ENCODE measurements at places on chromosomes 12 and 14. TPM values are rescaled to one million over a fixed set of nuclear protein-coding genes. Genes with fewer than 3 reads are reported as not detected.

The SLC6A12 gene
- total RNA-seq = 0.12 TPM

The CD4 gene
- 2.2 TPM for total RNA-seq

The SLC25A47 gene
- not detected for total RNA-seq

The SPTB gene
- 0.08 TPM for total RNA-seq

The KERA gene
- not detected for total RNA-seq

The GPR65 gene
- 0.20 TPM for total RNA-seq

The MTRFR gene
- total RNA-seq = 7.7 TPM

The IL22 gene
- total RNA-seq = 0.44 TPM

The SLC2A14 gene
- total RNA-seq = not detected

The MGP gene
- 16.7 TPM for total RNA-seq

The ANG gene
- total RNA-seq = 2.3 TPM

The MAP3K9 gene
- 20.1 TPM for total RNA-seq

The TAS2R8 gene
- not detected for total RNA-seq

The PDE3A gene
- total RNA-seq = 0.56 TPM

The GTF2H3 gene
- 31.5 TPM for total RNA-seq

The B4GALNT3 gene
- 25.9 TPM for total RNA-seq

The OAS2 gene
- total RNA-seq = 20.6 TPM

The TDP1 gene
- 18.6 TPM for total RNA-seq

The STXBP6 gene
- total RNA-seq = 0.56 TPM

The PPFIA2 gene
- not detected for total RNA-seq

The OR4N2 gene
- not detected for total RNA-seq

The CLEC7A gene
- 22.3 TPM for total RNA-seq

The NOS1 gene
- 1.7 TPM for total RNA-seq

The TMEM253 gene
- 1.6 TPM for total RNA-seq

The LTBP2 gene
- 14.4 TPM for total RNA-seq

The KCNC2 gene
- not detected for total RNA-seq

The MYL2 gene
- total RNA-seq = 1.7 TPM

The CPM gene
- total RNA-seq = 8.2 TPM

The KCNH3 gene
- total RNA-seq = not detected
